Endothelial cell (in vitro differentiated cells): ENCODE measurements at places on chromosomes 13 and 19. TPM values are rescaled to one million over a fixed set of nuclear protein-coding genes. Genes with fewer than 3 reads are reported as not detected.

The COX7A1 gene
- 5.2 TPM for total RNA-seq

The ZNF534 gene
- total RNA-seq = not detected

The SWSAP1 gene
- total RNA-seq = 3.3 TPM

The PTH2 gene
- total RNA-seq = not detected

The SIGLEC12 gene
- not detected for total RNA-seq

The NFIX gene
- 9.9 TPM for total RNA-seq

The U2AF2 gene
- 219 TPM for total RNA-seq

DNA sequence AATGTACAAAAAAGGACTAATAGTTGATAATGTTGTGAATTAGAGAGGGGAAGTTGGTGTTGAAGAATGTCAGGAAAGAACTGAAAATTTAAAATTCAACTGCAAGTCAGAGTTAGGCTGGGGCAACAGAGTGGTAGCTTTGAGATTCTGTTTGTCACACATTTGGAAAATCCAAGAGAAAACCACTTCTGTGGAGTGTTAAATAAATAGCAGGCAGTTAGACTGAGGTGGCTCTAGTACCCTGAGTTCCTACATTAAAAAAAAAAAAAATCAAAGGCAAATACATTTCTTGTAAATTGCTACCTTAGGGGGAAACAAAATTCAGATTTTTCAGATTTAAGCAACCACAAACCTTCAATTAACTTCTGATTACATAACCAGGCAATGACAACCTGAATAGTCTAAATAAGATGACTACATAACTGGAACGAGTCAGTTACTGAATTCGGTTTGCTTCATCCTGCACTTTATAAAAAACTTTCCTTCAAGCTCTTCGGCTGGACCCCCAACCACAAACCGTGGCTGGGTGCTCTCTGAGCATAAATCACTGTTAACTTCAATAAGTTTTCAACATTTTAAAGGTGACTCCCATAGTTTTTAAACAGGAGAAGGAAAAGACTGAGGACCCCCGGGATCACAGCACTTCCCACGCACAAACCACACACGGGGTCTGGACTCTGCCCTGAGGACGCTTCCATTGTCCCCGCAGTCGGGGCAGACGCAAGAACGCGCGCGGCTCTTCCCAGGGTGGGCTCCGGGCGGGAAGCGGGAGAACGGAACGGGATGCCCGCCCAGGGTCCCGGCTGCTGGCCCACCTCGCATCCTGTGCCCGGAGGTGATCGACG is 725 bp downstream of the ZNF682 start:
- DNase-seq = no peak
- peaks cover 17% of the 10 kb centered on the region for H3K4me1 ChIP-seq
- peaks cover 10% of the 10 kb centered on the region for H3K36me3 ChIP-seq
- peaks cover 9% of the 10 kb centered on the region for H3K27me3 ChIP-seq
- H3K4me3 ChIP-seq = peak overlapping the region; percentile 89
- peak overlapping the region; percentile 95 for H3K27ac ChIP-seq

DNA sequence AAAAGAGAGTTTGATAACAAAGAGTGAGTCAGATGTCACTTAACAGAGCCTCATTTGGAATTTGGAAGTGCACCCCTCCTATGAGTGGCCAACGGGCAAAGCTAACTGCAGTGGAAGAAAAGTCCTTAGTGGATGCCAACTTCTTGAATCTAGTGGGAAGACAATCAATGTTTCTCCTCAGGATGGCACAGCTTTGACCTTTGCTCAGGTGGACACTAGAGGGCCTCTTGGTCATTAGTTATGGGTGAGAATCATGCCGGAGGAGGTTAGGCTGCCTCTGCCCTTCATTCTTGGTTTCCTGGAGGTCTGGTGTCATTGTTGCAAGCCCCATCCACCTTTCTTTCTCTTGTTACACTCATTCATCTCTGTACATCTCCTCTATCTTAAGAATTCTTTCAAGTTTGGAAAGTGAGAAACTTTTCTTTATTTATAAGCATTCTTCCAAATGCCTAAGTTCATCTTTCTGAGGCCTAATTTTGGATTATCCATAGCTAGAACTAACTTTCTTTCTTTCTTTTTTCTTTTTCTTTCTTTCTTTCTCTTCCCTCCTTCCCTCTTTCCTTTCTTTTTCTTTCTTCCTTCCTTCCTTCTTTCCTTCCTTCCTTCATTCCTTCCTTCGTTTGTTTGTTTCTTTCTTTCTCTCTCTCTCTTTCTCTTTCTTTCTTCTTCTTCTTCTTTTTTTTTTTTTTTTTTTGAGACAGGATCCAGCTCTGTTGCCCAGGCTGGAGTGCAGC is 327.2 kb upstream of the TSHZ3 start:
- no peaks in the 10 kb centered on the region for H3K36me3 ChIP-seq
- peaks cover 7% of the 10 kb centered on the region for H3K4me1 ChIP-seq
- H3K4me3 ChIP-seq = no peak overlapping the region
- no peak overlapping the region for H3K27ac ChIP-seq
- peak; percentile 38 for DNase-seq

- no peak overlapping the region for H3K4me3 ChIP-seq
- no peaks in the 10 kb centered on the region for H3K36me3 ChIP-seq
- peaks cover 2% of the 10 kb centered on the region for H3K4me1 ChIP-seq
- no peak overlapping the region for H3K27ac ChIP-seq
Measured at GRCh38 chr19:28493884-28494283, 719.1 kb downstream of the UQCRFS1 start.

- peak overlapping the region; percentile 35 for H3K4me3 ChIP-seq
- no peak for DNase-seq
- no peaks in the 10 kb centered on the region for H3K4me1 ChIP-seq
- H3K27me3 ChIP-seq = no peaks in the 10 kb centered on the region
- no peaks in the 10 kb centered on the region for H3K36me3 ChIP-seq
Measured at GRCh38 chr13:99217461-99218110, 16.9 kb downstream of the UBAC2 start.

- no peak overlapping the region for H3K4me3 ChIP-seq
- no peaks in the 10 kb centered on the region for H3K27me3 ChIP-seq
- no peak overlapping the region for H3K27ac ChIP-seq
- peaks cover 9% of the 10 kb centered on the region for H3K36me3 ChIP-seq
Measured at GRCh38 chr19:44712864-44713515, 14.0 kb downstream of the CEACAM16 start.

- H3K27ac ChIP-seq = peak overlapping the region; percentile 99
- peaks cover 8% of the 10 kb centered on the region for H3K27me3 ChIP-seq
- DNase-seq = peak; percentile 63
- peaks cover 12% of the 10 kb centered on the region for H3K4me1 ChIP-seq
- peak overlapping the region; percentile 95 for H3K4me3 ChIP-seq
Measured at GRCh38 chr19:48271531-48272151, 1.8 kb downstream of the ZNF114 start.

GRCh38 chr19:40489882-40490230 is 23.1 kb downstream of the SPTBN4 start:
- peaks cover 2% of the 10 kb centered on the region for H3K27me3 ChIP-seq
- no peaks in the 10 kb centered on the region for H3K4me1 ChIP-seq
- peaks cover 4% of the 10 kb centered on the region for H3K36me3 ChIP-seq
- no peak for DNase-seq

DNA sequence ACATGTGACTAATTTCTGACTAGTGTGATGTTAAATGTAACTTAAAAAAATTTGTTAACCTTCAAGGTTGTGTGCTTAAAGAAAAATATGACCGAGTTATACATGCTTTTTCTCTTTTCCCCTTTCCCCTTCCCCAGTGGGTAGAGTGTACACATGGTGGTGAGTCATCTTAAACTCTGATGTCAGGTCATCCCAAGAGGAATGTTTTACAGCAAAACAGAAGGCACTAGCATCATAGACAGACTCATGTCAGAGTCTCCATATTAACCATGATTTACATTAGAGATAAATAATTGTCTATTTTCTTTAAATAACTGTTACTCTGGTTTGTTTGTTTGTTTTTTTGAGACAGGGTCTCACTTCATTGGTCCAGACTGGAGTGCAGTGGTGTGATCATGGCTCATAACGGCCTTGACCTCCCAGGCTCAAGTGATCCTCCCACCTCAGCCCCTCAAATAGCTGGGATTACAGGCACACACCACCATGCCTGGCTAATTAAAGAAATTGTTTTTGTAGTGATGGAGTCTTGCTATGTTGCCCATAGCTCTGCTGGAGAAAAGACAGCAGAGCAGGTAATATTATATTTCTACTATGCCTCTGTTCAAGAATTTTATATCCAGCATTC is 160.4 kb upstream of the PCDH9 start:
- H3K27ac ChIP-seq = no peak overlapping the region
- H3K4me1 ChIP-seq = no peaks in the 10 kb centered on the region
- DNase-seq = no peak
- H3K4me3 ChIP-seq = no peak overlapping the region
- no peaks in the 10 kb centered on the region for H3K36me3 ChIP-seq

GRCh38 chr19:14345116-14345763 is 36.0 kb upstream of the ADGRE5 start:
- H3K27me3 ChIP-seq = peaks cover 4% of the 10 kb centered on the region
- no peak for DNase-seq
- H3K36me3 ChIP-seq = no peaks in the 10 kb centered on the region

GRCh38 chr13:44576351-44577235 is 463 bp upstream of the TSC22D1 start:
- DNase-seq = peak; percentile 41
- peaks cover 19% of the 10 kb centered on the region for H3K36me3 ChIP-seq
- no peak overlapping the region for H3K27ac ChIP-seq
- peaks cover 10% of the 10 kb centered on the region for H3K27me3 ChIP-seq
- peaks cover 40% of the 10 kb centered on the region for H3K4me1 ChIP-seq
- H3K4me3 ChIP-seq = peak overlapping the region; percentile 93

DNA sequence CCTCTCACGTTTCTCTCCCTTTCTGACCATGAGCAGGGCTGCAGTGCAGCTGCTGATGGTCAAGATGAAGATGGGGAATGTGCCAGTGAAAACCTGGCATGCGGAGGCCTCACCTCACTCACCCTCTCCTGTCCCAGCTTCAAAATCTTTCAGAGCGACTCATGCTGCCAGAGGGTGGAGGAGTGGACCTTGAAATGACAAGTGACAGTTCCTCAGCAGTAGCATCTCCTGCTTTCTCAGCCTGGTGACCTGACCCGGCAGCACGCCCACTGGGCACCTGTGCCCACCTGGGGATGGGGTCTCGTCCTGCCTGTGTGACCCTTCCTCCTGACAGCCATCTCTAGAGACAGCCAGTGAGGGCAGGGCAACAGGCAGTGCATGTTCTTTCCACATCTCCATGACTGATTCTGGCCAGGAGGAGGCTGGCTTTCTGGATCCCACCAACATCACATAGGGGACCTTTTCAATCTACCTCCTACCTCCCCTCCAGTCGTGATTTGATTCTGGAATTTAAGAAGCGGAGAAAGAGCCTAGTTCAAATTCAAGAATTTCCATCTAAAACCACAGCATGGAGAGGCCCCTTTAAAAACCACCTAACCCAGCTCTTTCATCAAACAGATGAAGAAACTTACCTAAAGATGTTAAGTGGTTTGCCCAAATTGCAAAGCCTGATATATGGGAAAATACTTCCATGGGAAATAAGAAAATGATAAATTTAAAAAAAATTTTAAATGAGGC is 45.8 kb downstream of the RFX2 start:
- peaks cover 9% of the 10 kb centered on the region for H3K27me3 ChIP-seq
- H3K27ac ChIP-seq = peak overlapping the region; percentile 73
- DNase-seq = no peak
- H3K36me3 ChIP-seq = no peaks in the 10 kb centered on the region
- no peak overlapping the region for H3K4me3 ChIP-seq

GRCh38 chr19:33828266-33829075 is 31.8 kb downstream of the KCTD15 start:
- H3K4me1 ChIP-seq = peaks cover 3% of the 10 kb centered on the region
- no peaks in the 10 kb centered on the region for H3K36me3 ChIP-seq
- DNase-seq = no peak
- H3K27me3 ChIP-seq = peaks cover 4% of the 10 kb centered on the region
- no peak overlapping the region for H3K27ac ChIP-seq

DNA sequence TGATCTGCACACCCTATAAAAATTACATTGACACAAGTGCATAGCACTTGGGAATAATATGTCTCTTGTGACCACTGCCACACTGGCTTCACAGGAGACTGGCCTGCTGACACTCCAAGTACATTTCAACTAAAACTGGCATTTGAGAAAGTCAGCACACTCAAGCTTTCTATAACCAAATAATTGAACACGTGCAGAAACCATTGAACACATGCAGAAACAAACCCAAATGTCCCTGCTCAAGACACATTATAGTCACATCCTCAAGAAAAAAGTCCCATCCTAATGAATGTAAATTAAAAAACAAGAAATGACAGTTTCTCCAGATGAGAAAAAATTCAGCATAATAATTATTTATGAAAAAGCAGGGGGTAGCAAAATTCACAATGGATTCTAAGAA is 1859.1 kb upstream of the PCDH20 start:
- no peak overlapping the region for H3K4me3 ChIP-seq
- no peak for DNase-seq
- H3K4me1 ChIP-seq = no peaks in the 10 kb centered on the region
- no peaks in the 10 kb centered on the region for H3K27me3 ChIP-seq

DNA sequence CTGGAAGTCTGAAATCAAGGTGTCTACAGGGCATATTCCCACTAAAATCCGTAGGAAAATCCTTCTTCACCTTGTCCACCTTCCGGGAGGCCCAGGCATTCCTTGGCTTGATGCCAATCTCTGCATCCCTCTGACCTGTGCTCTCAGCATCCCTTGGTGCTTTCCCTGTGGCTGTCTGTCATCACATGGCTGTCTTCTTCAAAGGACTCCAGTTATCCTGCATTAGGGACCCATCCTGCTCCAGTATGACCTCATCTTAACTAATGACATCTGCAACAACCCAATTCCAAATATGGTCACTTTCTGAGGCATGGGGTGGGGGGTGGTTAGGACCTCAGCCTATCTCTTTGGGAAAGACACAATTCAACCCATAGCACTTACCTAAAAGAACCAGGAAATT is 423.8 kb downstream of the IRS2 start:
- no peak for DNase-seq
- no peak overlapping the region for H3K27ac ChIP-seq
- H3K27me3 ChIP-seq = peaks cover 5% of the 10 kb centered on the region
- no peaks in the 10 kb centered on the region for H3K36me3 ChIP-seq
- no peak overlapping the region for H3K4me3 ChIP-seq
- no peaks in the 10 kb centered on the region for H3K4me1 ChIP-seq

- no peak overlapping the region for H3K4me3 ChIP-seq
- peaks cover 24% of the 10 kb centered on the region for H3K27me3 ChIP-seq
- peak; percentile 76 for DNase-seq
- no peak overlapping the region for H3K27ac ChIP-seq
- H3K36me3 ChIP-seq = peaks cover 3% of the 10 kb centered on the region
- peaks cover 4% of the 10 kb centered on the region for H3K4me1 ChIP-seq
Measured at GRCh38 chr19:40523322-40524047, 53.2 kb upstream of the SHKBP1 start.

- H3K4me1 ChIP-seq = peaks cover 14% of the 10 kb centered on the region
- no peaks in the 10 kb centered on the region for H3K36me3 ChIP-seq
- no peak overlapping the region for H3K4me3 ChIP-seq
- H3K27ac ChIP-seq = no peak overlapping the region
- DNase-seq = no peak
- no peaks in the 10 kb centered on the region for H3K27me3 ChIP-seq
Measured at GRCh38 chr13:30047154-30047874, 196.9 kb upstream of the UBL3 start.
